Activated T-helper 17 cell treated with anti-CD3 and anti-CD28 coated beads, Interleukin-2, amount 50 U/mL, for 72 hours (primary cell): ENCODE measurements at places on chromosomes 2 and 18. TPM values are rescaled to one million over a fixed set of nuclear protein-coding genes. Genes with fewer than 3 reads are reported as not detected.

The RGPD4 gene
- total RNA-seq: not detected

The HEATR5B gene
- total RNA-seq: 23.2 TPM

The VIL1 gene
- total RNA-seq: not detected

The PARD3B gene
- 0.29 TPM for total RNA-seq

The MGAT4A gene
- 79.7 TPM for total RNA-seq

The CYB5A gene
- total RNA-seq: 33.6 TPM

The DAW1 gene
- total RNA-seq: 0.24 TPM

The SFTPB gene
- not detected for total RNA-seq

The RPRD1A gene
- total RNA-seq: 16.3 TPM

DNA sequence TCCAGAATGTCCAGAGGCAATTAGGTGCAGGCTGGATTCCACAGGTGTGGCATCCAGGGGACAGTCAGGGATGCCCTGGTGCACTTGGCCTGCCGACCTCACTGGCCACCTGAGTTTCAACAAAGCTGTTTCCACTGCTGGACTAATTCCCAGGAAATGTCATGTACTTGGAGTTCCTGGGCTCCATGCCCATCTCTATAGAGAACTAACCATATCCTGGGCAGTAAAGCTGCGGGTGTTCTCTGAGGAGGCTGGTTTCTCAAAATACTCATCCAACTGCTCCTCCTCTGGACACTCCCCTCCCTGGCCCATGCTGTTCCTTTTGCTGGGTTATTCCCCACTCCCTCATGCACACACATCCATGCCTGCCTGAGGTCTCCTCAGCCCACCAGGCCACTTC is 161.9 kb upstream of the SKOR2 start:
- no peak for ATAC-seq

GRCh38 chr2:105399207-105399861 is 483 bp upstream of the FHL2 start:
- ATAC-seq: no peak

DNA sequence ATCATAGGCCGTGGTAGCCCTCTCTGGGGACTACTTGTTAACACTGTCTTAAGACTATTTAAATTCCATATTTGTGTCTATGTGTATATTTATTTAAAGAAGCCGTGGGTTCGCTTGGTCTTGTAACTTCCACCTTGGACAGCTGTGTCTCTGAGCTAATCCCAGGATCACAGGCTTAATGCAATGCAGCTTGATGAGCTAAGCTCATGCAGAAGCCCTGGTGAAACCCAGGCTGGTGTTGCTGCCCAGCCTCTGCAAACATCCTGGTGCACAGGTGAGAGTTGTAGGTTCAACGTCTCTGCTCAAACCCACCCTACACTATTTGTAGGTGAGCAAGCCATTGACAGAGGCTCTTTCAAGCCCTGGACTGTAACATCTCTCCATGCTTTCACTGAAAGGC is 211.8 kb downstream of the FAM210A start:
- no peak for ATAC-seq

DNA sequence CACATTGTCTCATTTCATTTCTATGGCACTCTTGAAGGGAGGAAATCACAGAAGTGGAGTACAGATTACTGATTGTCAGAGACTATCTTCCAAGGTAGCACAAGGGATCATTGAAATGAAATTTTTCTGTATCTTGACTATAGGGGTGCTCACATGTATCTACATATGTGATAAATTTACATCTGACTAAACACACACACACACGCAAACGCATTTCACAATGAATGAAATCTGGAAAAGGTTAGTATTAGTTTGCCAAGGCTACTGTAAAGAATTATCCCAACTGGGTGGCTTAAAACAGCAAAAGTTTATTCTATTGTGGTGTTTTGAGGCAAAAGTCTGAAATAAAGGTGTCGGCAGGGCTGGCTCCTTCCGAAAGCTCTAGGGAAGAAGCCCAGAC is 144.6 kb downstream of the SH3BP4 start:
- no peak for ATAC-seq

DNA sequence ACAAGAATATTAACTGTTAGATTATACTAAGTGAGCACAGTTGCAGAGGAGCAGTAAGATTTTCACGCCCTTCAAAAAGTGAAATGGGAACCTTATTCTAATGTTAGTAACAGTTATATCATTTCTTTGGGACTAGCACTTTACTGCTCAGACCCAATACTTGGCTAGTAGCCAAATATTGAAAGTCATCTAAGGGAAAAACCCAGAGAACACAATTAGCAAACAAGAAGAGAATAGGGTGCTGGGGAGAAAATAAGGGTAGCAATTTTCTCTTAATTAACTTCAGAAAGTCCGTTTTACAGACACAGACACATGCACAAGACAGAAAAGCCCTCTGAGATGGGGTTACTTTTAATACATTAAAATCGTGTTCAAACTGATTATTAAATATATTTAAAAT is 71.8 kb downstream of the ID2 start:
- no peak for ATAC-seq

DNA sequence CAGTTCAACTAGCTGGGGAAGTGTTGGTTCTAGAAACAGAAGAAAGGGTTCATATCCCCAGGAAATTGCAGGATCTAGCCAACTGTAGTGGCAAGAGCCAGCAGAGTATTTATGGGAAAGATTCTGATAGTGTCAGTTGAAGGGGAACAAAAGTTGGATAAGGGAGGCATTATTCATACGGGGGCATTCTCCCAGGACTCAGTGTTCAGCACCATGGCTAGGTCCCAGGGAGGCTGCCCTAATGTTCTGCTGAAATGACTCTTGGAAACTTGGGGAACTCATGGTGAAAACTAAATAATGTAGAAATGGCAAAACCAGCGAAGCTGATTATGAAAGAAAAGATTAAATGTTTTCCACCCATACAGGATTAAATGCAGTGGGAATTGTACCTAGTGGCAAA is 543.7 kb downstream of the TRIB2 start:
- ATAC-seq: no peak

DNA sequence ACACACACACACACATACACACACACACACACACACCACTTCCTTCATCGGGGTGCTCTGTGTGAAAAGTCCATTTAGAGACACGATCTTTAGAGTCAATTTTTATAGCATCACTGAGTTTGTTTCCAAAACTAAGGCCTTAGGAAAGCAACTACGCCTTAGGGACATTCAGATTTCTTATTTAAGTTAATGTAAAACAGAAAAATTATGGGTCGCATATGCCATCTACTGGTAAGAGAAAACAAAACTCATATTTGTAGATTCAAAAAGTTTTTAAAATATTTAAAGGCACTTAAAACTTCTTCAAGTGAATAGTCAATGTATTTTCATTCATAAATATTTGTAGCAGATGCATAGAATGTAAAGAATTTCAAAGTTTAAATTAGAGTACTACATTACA is 166.2 kb downstream of the ATAD2B start:
- no peak for ATAC-seq

- ATAC-seq: no peak
These were observed 1.5 kb downstream of the KLF7 start for GRCh38 chr2:207164006-207164831.

DNA sequence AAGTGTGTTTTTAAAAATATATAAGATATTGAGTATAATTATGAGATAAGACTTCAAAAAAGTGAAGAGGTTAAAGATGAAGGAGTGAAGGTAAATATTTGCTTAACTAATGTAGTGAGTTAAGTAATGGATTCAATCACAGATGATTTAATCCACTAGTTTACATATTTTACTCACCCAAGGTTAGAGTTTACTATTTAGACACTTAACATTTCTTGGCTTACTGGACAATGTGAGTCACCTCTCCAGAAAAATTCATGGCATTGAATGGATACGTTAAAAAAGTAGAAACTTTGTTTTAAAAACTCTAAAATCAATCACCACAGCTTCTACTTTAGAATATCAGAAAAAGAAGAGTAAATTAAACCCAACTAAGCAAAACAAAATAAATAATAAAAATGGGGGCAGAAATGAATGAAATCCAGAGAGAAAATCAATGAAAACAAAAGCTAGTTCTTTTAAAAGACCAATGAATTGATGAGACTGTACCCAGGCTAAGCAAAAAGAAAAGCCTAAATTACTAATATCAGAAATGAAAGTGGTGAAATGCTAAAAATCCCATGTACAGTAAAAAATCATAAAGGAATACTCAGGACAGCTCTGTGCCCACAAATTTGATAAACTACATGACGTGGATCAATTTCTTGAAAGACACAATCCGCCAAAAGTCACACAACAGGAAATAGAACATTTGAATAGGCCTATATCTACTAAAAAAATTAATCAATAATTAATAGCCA is 1.9 kb upstream of the HMSD start:
- no peak for ATAC-seq

DNA sequence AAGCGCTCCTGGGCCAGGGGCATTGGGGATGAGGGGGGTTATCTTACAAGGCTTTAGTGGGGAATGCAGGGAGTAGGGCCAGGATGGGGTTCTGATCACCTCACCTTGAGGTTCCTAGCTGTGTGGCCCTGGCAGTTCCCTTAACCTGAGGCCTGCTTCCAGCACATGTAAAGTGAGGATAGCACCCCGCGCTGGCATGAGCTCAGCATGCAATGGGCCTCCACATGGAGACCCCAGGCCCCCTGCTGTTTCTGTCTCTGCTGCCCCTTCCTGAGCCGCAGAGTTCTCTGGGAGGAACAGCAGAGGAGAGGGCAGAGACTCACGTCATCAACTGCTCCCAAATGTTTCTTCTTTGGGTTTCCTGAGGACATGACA is 8.6 kb upstream of the TEX51 start:
- ATAC-seq: no peak

GRCh38 chr2:167943897-167944296 is 303.5 kb downstream of the STK39 start:
- no peak for ATAC-seq

GRCh38 chr2:191851158-191851557 is 4.3 kb upstream of the CAVIN2 start:
- no peak for ATAC-seq

DNA sequence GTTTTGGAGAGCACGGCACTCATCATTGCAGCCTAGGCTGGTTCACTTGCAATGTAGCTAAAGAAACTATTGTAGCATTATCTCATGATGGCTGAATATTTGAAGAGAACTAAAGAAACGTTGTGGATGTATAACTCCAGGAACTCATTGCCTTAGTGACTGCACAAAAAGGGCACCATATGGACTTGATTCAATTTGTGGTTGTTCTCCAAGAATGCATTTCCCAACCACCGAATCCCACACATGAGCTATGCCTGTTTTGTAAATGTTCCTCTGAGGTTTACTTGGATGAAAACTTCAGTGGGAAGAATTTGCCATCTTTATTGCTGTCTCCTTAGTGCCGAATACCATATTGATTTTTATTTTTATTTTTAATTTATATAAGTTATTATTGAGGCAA is 43.5 kb downstream of the DOK6 start:
- no peak for ATAC-seq

GRCh38 chr2:43774617-43775016 is 778 bp downstream of the DYNC2LI1 start:
- ATAC-seq: no peak

- peak; percentile 88 for ATAC-seq
These were observed 14.6 kb upstream of the AFG3L2 start for GRCh38 chr18:12391487-12392165.

DNA sequence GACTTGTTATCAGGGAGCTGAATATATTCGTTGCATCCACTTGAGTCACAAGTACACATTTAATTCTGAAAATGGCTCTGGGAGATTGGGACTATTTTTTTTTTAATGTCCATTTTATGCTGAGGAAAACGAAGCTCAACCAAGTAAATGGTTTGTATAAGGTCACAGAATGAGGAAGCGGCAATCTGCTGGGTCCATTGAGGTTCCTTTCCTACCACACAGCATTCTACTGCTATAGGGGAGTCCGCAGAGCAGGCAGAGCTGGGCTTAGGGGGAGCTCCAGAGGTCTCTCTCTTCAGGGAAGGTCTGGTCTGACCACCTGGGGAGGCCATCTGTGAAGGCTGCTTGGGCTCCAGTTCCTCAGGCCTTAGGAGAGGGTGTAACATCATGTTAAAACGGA is 77.9 kb downstream of the MCFD2 start:
- no peak for ATAC-seq

GRCh38 chr2:240925568-240926515 is 19.7 kb downstream of the CROCC2 start:
- peak; percentile 21 for ATAC-seq

DNA sequence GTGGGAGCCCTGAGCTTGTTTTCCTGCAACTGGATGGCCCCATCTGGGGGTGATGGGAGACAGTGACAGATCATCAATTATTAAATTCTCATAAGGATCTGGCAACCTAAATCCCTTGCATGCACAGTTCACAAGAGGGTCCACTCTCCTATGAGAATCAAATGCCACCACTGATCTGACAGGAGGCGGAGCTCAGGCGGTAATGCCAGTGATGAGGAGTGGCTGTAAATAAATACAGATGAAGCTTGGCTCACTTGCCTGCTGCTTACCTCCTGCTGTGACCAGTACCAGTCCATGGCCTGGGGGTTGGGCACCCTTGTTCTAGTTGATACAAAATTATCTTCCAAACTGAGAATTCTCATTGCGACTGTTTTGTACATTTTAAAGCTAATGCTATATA is 258.6 kb downstream of the CTNNA2 start:
- ATAC-seq: no peak

GRCh38 chr2:128489526-128490273 is 171.0 kb upstream of the HS6ST1 start:
- no peak for ATAC-seq

DNA sequence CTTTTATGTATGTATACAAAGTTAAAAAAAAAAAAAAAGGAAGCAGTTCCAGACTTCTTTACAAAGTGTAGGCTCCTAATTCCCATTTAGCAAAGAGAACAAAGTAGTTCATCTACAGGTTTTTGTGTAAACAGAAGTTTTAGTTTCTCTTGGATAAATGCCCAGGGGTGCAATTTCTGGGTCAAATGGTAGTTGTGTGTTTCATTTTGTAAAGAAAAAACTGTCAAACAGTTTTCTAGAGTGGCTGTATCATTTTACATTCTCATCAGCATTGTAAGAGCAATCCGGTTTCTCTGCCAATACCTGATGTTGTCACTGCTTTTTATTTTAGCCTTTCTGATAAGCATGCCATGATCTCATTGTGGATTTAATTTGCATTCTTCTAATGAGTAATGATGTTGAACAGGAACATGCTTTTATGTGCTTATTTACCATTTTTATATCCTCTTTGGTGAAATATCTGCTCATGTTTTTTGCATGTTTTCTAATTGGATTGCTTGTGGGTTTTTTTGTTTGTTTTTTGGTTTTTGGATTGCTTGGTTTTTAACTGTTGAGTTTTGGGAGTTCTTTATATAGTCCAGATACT is 16.6 kb upstream of the PSME4 start:
- peak; percentile 54 for ATAC-seq

DNA sequence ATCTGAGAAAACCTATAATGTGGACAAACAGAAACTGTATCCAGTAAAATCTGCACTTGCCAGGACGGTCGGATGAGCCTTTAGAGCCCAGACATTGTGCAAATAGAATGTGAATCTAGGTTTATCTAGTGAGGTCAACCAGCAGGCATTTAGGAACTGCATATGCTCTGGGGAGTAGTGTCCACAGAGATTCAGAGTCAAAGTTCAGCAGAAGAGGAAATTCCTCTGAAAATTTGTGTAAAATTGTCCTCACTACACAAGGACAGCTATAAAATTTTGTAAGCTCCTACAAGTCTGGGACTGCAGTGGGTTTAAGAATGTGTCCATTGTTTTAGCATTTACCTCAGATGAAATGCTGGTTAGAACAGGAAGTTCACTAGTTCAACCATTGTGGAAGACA is 9.8 kb upstream of the NDUFV2 start:
- ATAC-seq: no peak

- ATAC-seq: no peak
These were observed 75.6 kb downstream of the MAPRE2 start for GRCh38 chr18:35116784-35117318.
